ENCODE measurements at places on chromosomes 3 and 15.

DNA sequence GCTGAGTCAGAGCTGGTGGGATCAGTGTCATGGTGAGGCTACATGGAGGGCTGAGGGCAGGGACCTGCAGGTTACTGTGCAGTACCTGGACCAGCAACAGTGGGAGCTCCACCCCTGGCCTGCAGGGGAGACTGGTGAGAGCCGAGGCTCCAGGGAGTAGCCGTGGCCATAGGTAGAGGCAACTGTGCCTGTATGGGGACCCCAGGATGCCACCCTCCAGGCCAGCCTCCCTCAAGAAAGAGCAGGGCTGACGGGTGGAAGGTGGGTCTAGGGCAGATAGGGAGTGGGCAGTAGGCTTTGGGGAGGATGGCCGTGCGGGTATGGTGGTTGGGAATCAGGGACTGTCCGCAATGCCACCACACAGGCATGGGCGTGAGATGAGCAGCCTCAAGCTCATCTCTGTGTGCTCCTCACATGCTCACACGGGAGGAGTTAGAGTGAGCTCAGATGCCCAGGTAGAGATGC is 35.5 kb downstream of the FBLN2 start:
- no peak for DNase-seq

GRCh38 chr3:50606596-50606995 is 5.0 kb downstream of the CISH start:
- no peak for DNase-seq

DNA sequence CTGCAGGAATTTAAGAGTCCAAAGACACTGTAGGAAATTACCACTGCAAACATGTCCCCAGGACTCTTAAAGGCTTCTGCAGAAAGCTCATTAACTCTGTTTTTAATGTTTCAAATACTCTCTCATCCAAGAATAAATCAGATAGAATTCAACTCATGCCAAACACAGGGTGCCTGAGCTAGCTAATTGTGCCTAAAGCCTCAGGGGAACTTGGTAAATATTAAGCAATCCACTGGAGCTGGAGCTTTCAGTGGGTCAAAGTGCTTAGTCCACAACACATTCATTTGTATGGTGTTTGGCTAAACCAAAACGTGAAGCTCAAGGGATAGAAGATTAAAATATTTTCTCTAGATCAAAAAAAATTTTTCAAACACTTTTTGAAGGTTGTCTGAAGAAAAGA is 131.4 kb downstream of the THRB start:
- DNase-seq, result no peak

DNA sequence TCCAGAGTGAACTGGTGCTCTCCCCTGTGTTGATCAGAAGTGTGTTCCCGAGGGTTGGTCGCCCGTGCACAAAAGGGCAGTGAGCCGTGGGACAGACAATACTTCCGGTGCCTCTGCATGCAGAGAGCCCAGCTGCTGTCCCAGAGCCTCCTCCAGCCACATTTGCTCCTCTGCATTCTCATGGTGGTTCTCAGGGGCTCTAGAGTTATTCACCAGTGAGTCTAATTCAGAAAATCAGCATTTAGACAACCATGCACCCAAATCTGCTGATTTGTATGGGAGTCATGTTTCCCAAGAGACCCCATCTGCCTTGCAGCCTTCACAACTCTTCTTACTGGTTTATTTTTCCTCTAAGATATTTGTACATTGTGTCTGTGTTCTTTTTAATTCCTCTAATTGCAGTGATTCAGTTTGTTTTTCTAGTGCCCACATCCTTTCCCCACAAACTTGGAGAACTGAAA is 107.0 kb upstream of the SPRED1 start:
- no peak for DNase-seq

DNA sequence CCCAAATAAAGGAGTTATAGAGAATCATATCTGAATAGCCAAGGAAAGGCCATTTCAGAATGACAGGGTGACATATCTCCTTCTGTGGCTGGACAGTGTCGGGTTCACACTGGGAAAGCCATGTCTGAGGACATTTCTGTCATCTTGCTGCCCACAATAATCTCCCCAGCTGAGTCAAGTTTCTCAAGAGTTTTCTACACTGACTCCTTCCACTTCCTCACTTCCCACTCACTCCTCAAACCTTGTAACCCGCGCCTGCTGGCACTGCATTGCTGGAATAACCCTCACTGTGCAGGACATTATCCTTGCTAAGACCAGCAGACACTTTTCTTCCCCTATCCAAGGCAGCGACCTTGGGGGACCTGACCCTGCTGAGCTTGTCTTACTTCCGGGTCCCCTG is 5.3 kb upstream of the INSYN1 start:
- no peak for DNase-seq

DNA sequence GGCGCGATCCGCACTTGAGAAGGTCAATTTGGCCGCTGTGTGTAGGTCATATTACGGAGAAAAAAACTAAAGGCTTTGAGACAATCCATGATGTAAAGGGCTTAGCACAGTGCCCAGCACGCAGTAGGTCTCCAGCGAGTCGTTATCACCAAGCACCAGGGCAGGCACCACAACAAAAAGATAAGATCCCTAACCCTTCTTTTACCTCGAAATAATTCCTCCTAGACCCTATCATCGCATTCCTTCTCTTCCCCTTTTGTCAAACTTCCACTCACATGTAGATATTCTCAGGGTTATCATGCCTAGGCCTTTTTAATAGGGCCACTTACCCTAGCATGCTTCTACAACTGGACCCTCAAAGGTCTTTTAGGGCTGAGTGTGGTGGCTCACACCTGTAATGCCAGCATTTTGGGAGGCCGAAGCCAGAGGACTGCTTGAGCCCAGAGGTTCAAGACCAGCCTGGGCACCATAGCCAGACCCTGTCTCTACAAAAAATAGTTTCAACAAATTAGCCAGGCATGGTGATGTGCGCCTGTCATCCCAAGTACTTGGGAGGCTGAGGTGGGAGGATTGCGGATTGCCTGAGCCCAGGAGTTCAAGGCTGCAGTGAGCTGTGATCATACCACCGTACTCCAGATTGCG is 13.5 kb downstream of the ZNF774 start:
- DNase-seq, result no peak

- DNase-seq, result no peak
Observed at GRCh38 chr3:100073714-100074307, 40.5 kb downstream of the FILIP1L start.

DNA sequence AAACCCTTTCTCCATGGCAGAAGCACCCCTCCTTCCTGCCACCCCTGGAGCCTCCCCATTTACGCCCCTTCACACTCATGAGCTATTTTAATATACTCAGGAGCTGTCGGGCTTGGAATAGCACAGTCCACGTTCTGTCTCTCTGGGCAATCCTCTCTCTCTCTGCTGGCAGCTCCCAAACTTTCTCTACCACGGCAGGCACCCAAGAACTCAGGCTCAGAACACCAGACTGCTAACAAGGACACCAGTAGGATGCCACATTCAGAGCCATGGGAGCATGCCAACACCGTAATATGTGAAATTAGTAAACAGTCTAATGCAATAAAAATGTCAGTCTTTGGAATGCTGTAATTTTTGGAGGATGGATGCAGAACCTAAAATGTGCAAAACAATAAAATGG is 19.3 kb downstream of the TNFAIP8L3 start:
- DNase-seq, result no peak

DNA sequence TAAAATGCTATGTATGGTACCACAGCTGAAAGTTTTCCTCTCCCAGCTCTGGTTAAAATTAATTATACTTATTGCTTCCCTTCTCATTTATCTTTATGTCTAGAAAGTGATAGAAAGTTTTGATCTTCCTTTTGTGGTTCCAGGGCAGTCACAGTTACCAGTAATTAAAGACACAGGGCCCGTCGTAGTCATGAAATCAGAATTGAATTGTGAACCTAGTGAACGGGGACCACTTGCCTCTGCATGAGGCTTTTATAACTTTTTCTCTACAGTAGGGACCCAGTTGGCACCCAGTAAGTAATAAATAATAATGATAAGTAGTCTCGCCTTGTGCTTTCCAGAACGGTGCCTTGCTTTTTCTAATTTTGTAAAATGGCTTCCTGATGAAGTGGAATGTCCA is 231.7 kb upstream of the SATB1 start:
- no peak for DNase-seq

DNA sequence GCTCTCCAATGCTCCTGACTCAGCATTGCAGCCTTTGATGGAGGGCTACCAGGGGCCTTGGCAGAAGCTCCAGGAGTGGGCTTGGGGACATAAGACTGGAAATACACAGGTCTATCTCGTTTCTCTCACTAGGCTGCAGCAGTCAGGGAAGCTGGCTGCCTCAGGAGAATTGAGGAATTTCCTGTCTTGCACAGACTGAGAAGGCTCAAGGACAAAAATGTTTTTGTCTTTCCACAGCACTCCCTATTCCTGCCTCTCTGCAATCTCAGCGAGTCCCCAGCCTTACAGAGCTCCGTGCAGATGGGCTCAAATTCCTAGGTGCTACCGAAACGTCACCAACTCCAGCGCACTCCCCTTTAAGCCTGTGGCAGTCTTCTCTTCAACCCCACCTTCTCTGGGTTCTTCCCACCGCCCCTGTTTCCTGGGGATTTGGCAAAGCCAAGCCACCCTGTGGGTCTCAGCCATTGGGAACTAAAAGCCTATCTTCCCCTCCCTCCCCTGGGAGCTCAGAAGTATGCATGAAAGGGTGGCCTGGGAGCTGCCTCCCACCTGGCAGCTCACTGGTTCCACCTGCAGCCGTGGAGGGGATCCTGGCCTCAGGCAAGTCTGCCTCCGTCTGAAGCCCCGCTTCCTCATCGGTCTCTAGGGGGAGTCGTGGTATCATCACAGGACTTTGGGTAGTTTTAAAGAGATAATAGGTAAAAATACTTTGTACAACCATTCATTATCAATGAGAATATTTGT is 322.6 kb upstream of the FRG2C start:
- no peak for DNase-seq

DNA sequence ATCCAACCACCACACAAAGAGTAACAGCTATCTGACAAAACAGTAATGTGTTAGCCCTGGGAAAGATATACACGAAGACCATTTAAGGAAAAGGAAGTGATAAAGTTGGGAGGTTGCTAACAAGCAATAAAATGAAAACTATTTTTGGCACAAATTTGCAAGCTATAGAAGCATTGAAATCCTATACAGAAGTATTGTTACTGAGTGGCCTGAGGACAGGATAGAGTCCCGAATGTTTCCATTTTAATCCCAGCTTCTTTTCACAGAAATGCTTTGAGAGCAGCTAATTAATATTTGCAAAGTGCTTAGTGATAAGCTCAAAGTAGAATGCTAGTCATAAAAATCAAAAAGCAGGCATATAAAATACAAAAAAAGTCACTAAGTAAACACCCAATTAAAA is 51.5 kb downstream of the RAD18 start:
- no peak for DNase-seq

DNA sequence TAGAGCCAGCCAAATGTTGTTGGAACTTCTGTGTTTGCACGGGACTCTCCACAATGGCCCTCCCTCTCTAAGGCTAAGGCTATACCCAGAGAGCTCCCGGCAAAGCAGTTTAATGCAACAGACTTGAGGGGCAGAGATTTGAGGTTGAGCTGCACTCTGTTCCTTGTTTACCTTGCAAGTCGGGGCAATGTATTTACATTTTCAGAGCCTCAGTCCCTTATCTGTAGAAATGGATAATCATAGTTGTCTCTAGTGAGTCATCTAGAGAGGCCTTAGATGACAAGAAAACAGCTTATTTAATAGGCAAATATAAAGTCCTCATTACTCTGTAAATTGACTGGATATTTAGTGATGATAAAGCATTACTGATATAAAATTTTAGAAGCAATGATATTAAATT is 917.7 kb downstream of the MCTP2 start:
- no peak for DNase-seq

DNA sequence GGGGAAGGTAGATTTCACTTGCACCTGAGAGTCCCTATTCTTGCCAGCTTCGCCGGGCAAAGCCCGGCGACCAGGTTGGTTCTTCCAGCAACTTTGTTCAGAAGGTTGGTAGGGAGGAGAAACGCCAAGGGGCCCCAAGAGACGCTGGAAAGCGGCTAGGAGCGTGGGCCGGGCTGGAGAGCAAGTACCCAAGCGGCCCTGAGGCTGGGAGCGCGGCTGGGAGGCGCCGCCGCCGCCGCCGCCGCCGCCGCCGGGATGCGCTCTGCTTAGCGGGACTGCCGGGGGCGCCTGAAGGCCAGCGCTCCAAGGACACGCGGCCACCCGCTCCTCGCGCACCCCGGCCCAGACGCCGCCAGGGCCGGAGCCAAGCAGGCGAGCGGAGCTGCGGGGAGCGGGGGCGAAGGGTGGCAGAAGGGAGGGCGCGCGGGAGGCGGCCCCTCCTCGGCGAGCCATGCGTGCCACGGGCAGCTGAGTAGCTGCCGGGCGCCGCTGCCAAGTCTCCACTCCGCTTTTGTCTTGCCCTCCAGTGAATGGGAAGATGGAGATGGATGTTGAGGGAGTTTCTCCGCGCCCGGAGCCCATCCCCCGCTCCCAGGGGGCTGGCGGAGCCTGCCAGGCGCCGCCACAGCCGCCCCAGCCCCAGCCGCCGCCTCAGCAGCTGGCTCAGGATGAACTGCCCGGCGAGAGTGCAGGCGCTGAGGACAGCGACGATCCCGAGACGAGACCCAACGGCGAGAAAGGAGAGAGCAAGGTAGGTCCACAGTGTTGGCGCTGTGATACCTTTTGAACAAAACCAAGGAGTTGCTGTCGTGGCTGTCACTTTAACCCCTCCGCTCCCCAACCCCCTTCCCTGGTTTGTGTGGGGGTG is 227.4 kb upstream of the AZI2 start:
- DNase-seq, result no peak

DNA sequence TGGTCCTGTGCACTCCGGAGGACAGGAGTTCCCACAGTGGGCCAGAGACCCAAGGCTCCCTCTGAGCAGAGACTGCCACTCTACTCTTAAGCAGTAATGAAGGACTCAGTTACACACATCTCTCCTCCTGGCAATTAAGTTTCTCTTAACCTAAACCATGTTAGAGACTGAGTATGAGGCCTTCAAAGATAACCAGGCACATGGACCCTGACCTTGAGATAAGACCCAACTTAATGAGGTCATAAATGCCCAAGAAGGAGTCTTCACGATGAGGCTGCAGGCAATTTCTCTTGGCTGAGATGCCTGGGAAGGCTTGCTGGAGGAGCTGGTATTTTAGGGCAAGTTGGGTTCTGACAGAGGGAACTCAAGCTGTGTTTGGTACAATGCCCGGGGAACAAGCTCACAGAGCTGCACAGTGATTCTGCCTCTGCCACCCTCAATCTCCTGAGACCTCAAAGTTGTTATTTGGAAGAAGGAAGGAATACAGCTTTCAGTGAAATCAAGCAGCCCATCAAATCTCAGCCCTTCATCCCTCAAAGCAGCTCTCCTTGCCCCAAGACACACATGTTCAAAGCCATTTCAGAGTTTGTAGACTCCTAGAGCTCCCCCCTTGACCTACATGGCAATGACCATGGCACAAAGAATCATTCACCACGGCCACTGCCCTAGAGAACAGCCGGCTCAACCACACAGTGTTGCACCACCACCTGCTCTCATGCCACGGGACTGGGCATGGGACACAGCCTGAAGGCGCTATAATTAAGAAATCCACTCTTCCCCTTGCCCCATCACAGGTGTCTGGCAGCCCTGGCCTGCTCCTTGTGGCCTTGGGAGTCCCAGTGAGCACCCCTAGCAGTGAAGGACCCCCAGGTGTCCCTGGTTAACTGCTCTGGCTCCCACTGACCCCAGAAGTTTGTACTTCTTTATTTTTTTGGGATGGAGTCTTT is 7.1 kb downstream of the RMDN3 start:
- no peak for DNase-seq

Data from activated naive CD8-positive, alpha-beta T cell treated with anti-CD3 and anti-CD28 coated beads, Interleukin-2, amount 50 U/mL, for 16 hours (primary cell).